ENCODE measurements at places on chromosomes 16 and 17. TPM values are rescaled to one million over a fixed set of nuclear protein-coding genes. Genes with fewer than 3 reads are reported as not detected.
A peak's percentile ranks its signal among the peaks of the same experiment; 100 is the strongest.

The ABCA6 gene
- not detected for total RNA-seq

The KCNG4 gene
- total RNA-seq, result not detected

The KRTAP2-2 gene
- total RNA-seq, result not detected

The CCL8 gene
- not detected for total RNA-seq

The DNAH17 gene
- total RNA-seq, result 0.59 TPM

The TBC1D28 gene
- not detected for total RNA-seq

The AXIN1 gene
- 52.4 TPM for total RNA-seq

The CRYBA1 gene
- not detected for total RNA-seq

The MLYCD gene
- total RNA-seq, result 2.2 TPM

The CMTM3 gene
- total RNA-seq, result 12.5 TPM

DNA sequence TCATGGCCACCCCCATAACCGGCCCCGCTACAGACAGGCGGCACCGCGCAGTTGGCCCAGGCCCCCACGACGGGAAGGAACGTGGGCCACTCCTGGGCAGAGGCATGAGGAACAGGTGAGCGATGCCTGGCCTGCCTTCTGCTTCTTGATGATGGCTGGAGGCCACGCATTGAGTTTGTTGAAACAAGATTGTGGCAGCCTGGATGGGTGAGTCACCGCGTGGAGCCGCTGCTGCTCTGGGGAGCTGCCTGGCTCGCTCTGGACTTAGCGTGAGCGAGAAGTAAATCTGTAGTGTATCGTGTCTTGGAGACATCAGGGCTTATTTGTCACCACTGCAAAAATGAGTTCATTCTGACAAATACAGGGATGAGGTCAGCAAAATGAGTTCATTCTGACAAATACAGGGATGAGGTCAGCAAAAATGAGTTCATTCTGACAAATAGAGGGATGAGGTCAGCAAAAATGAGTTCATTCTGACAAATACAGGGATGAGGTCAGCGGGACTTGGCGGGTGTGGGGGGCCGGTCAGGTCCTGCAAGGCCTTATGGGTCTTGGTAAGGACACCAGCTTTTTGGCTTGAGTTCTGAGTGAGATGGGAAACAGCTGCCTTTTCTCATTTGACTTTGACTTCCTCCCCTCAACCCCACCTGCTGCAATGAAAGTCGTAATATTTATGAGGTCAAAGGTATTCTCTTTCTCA is 93.0 kb downstream of the SEC14L1 start:
- no peak for DNase-seq

DNA sequence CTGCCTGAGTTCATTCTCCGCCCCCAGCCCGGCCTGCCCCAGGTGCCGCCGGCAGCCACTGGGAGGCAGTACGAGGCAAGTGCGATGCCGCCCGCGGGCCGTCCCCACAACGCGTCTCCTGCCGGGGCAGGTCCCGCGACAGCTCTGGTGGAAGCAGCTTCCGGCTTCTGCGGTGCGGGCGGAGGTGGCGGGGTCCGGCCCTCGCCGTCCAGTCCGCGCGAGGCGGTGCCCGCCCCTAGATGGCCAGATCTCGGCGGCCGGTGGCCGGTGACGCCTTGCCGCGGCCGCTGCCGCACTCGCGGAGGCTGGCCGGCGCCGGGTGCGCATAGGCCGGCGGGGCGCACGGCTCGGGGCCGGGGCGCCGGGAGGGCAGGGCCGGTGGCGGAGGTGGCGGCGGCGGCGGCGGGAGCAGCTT is 1.8 kb downstream of the GJD3 start:
- DNase-seq, result peak; percentile 96

DNA sequence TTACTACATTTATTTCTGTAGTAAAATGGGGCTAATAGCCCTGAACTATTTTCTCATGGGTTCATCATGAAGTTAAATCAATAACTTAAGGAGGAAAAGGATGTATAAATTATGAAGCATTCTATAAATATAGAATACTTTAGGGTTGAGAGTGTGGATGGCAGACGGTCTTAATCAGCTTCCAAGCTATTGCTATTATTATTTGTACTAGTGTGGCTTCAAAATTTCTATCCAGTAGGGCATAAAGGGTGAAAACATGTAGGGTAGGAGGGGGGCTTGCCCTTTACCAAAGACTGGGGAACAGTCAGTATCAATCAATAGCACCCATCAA is 26.4 kb upstream of the DHX8 start:
- no peak for DNase-seq

DNA sequence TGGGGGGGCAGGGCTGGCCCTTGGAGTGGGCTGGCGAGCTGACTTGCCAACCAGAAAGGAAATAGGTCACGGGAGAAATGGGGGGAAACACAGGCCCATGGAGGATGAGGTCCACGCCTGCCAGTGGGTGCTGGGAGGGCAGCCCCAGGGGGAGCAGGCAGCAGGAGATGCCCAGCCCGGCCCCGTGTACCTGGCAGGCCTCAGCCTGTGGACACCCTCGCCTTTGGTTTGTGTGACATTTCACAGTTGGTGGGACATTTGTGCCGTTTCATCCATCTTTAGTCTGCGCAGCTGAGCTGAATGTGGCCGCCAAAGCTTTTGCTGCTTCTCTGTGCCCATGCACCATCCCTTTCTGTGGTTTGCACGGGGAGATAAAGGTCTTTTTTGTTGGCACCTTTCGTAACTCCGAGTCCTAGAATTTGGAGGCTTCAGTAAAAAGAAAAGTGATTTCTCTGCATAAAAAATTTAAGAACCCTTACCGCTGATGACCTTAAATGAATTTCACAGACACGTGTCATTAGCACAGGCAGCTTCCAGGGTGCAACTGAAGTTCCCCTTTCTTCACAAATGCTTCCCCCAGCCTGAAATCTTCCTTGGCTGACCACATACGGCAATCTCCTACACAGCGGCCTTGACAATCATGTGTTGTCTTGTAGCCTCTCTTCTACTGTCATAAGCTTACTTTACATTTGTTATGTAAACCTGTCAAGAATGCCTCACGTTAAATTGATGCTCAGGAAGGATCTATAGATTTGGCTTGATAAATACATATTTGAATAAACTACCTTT is 193.6 kb downstream of the RPTOR start:
- no peak for DNase-seq

- DNase-seq, result no peak
Measured at GRCh38 chr17:48567209-48567608, 10.9 kb downstream of the HOXB4 start.

- no peak for DNase-seq
Measured at GRCh38 chr16:78709137-78709884, 609.9 kb downstream of the WWOX start.

- DNase-seq, result no peak
Measured at GRCh38 chr17:57838453-57838852, 11.4 kb downstream of the MRPS23 start.

DNA sequence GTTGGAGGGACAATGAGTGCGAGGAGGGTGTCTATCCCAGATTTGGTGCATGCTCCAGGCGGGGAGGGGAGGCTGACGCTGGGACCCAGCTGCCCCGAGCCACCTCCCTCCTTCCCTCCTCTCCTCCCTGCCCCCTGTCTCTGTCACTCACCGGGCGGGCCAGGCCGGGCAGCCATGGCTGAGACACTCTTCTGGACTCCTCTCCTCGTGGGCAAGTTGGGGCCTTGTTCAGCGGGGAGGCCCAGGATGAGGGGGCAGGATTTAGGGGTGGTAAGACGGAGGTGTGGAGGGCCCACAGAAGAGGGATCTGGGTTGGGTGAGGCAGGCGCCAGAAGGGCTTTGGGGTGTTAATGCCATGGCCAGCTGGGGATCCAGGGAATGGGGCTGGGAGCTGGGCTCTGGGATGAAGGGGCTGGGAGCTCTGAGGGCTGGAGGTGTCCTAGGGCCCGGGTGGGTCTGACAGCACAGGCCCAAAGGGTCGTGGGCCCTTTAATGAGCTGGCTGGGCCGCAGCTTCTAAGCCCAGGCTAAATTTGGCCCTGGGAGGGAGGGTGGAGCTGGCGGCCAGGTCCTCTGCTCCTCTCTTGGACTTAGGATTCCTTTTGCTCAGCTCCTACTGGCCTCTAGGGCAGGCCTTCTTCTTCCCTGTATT is at the start of gene SGCA:
Gene SGCA (plus strand): TSS at position 139 of the 651 bp plus-strand sequence. CDS start 36 bp downstream, at position 175.
- DNase-seq, result no peak

DNA sequence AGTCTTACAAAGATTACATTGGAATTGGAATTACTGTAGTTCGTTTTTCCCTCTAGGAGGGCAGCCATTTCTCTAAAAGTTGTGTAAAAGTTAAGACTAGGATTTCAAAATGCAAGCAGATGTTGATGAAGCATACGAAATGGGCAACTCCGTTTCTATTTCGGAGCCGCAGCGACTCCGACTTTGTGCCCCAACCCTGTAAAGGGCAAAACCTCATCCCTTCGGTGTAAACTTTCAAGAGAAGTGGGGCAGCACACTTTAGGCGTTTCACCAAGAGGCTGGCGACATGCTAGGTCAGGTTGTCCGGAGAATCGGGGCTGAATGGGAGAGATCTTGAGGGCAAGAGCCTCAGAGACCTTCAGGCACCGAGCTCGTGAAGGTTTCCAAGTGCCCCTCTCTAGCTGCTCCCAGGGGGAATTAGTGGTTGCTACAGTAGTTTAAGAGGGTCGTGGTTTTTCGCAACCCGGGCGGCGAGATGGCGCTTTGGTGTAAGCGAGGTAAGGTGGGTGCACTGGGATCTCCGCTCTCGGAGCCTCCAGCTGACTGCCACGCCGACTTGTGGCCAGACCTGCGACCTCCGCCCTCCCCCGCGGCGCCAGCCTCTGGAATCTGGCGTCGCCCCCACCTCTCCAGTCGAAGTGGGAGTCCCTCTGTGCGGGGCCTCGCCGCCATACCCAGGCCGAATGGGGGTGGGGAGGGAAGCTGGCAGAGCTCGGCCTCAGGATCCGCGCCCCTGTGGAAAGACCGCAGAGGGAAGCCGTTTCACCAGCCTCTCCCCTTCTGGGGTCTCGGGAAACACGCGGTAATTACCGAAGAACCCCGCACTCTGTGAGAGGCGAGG is 1.0 kb upstream of the HEXIM2 start:
- DNase-seq, result peak; percentile 95

DNA sequence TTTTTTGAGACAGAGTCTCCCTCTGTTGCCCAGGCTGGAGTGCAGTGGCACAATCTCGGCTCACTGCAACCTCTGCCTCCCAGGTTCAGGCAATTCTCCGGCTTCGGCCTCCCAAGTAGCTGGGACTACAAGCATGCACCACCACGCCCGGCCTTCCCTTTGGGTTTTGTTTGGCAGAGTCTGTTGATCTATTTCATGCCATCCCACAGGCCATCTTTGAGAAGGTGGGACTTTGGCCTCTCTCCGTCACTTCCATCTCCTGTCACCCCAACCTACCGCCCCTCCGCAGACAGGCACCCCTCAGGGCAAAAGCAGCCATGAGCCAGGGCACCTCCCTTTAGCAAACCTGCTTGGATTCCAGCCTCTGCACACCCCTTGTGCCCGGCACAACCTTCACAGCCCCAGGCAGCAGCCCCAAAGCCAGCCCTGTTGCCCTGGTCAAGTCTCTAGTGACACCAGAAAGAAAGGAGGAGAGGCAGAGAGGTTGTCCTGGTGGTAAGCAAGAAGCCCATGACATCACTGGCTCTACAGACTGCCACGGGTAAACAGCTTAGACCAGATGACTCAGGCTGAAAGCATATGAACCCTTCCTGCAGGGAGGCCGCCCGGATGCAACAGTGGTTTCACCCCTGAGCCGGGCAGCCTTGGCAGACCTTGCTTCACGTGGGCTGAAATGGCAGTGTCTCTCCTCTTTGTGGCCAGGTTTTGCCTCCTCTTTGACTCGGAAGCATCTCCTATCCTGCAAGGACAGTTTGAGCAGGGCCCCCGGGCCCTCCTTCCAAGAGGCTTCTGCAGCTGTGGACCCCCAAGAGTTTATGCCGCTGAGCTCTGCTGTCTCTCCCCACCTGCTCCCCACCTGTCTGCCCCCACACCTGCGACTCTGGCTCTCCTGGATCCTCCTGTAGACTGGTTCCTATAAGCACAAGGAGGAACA is 8.1 kb upstream of the TIMP2 start:
- no peak for DNase-seq

DNA sequence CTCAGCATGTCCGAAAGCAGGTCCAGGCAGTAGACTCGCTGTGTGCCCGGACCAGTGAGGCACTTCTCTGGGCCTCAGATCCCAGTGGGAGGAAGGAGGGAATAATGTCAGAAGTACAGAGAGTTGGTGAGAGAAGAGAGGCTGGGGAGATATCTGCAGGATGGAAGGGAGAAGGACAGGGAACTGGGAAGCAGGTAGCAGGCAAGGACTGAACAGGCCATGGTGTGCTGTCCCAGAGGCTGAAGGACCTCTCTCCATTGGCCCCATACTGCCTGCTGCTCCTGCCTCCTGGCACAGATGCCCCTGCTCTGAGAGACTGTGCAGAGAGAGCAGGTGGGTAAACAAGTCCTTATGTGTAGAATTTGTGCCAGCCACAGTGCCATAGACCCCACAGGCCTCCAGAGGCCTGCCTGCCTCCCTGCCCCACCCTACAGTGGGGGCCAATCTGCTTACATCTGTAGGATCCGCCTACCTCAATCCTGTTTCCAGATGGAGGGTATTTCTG is 34.2 kb upstream of the CRHR1 start:
- DNase-seq, result no peak

DNA sequence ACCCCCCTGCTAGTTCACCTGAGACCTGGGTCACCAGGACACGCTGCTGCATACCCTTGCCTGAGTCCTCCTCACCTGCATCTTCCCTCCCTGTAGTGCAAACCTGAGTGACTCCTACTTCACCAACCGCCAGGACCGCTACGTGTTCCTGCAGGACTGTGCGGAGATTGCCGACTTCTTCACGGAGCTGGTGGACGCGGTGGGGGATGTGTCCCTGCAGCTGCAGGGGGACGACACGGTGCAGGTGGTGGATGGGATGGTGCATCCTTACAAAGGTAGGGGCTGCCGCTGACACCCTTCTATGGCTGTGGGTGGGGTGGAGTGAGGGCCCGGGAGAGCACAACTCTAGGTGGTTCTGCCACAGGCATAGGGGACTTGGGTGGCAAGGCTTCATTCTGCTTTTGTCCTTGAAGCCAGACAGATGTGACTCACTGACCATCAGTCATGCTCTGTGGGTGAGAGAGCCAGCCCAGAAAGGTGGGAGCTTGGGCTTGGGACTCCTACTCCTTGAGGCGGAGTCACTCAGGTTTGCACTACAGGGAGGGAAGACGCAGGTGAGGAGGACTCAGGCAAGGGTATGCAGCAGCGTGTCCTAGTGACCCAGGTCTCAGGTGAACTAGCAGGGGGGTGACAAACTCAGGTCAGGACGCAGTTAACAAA is 22.3 kb downstream of the PGS1 start:
- no peak for DNase-seq

DNA sequence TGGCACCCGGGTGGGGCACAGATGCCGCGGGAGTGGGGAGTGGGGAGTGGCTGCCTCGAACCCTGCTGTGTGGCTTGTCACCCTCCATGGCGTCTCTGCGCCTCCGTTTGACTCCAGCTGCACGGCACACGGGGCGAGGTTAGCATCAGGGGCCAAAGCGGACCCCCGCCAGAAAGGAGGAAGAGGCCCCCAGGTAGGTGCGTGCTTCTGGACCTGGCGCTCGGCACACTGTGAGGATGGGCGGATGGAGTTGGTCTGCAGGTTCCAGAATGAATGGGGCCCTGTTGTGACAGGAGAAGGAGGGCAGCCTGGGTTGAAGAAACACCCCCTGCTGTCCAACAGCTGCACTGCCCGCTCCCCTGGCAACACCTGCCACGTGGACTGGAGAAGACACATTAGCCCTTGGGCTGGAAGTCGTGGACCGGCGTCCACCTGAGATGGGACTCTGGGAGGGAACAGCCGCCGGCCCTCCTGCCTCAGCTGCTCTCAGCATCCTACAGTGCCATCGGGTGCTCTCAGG is 9.4 kb upstream of the FASN start:
- peak; percentile 76 for DNase-seq

Data from H7 (cell line).